Osteoblast (primary cell): ENCODE measurements at places on chromosomes 3 and 15. TPM values are rescaled to one million over a fixed set of nuclear protein-coding genes. Genes with fewer than 3 reads are reported as not detected.

Gene TSC22D2
- 13.4 and 15.3 TPM in 2 replicates for total RNA-seq

Gene ONECUT1
- total RNA-seq = not detected in 2 replicates

Gene C3orf38
- 33.6 and 35.5 TPM in 2 replicates for total RNA-seq

- no peak for DNase-seq
Observed at GRCh38 chr3:186361246-186361761, 730 bp downstream of the DGKG start.

Gene SLC2A2
- total RNA-seq = not detected in 2 replicates

GRCh38 chr15:94503293-94503692, 271.9 kb downstream of the MCTP2 start:
- no peak for DNase-seq

DNA sequence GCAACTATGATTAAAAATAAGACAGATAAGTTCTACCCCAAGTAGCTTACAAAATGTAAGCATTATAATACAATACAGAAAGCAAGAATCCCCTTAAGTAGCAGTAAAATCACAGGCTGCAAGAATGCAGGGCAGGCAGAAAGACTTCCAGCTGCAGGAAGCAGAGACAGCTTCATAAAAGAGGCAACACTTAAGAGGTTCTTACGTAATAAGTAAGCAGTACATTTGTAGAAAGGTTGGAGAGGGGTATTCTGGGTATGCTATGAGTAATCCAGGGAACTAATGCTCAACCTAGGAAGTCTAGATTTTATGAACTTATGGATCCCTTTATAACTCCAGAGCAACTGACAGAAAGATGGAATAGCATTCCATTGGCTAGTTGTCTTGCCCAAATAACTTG, 151.6 kb downstream of the IL5RA start:
- DNase-seq = no peak
